Activated naive CD8-positive, alpha-beta T cell treated with anti-CD3 and anti-CD28 coated beads, Interleukin-2, amount 10 ng/mL, durations not matched to agents 7 days and 5 days (primary cell): ENCODE measurements at places on chromosomes 7 and 10. TPM values are rescaled to one million over a fixed set of nuclear protein-coding genes. Genes with fewer than 3 reads are reported as not detected.

- no peak for DNase-seq
Observed at GRCh38 chr10:103637011-103637410, 143.5 kb downstream of the NEURL1 start.

- DNase-seq, result no peak
Observed at GRCh38 chr7:54992871-54993475, 25.8 kb upstream of the EGFR start.

- no peak for DNase-seq
Observed at GRCh38 chr10:77479586-77479985, 158.0 kb downstream of the KCNMA1 start.

DNA sequence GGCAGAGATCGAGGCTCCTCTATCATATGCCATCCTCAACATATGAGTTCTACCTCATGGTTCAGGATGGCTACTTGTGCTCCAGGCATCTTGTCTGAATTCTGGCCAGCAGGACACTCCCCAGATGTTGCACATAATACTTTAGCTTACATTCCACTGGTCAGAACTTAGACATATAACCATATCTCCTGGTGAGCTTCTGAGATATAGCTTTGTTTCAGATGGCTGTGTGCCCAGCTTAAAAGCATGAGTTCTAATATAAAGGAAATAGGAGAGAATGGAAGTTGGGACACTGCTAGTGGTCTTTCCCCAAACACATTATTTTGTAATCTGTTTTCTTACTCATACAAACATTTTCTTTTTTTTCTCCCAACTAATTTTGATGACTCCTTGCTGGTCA is 50.8 kb upstream of the IFRD1 start:
- DNase-seq, result no peak

- DNase-seq, result no peak
Observed at GRCh38 chr10:102616066-102616770, 28.1 kb upstream of the TRIM8 start.

GRCh38 chr10:88642963-88643362 is 21.3 kb upstream of the LIPF start:
- DNase-seq, result no peak

DNA sequence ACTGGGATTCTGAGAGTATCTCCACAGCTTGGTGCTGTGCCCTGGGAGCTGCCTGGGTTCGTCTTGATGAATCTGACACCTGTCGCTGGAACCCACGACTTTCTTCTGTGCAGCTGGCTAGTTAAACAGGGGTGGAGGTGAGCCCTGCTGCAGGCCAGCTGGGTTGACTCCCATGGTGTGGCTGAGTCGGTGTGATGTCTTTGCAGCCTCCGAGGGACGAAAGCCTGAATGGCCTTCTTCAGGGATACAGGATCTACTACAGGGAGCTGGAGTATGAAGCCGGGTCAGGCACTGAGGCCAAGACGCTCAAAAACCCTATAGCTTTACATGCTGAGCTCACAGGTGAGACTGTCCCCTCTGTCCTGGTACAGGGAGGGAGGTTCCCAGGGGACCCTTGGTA is 508.1 kb upstream of the FOXK1 start:
- DNase-seq, result no peak

TRPV5 gene
- not detected for total RNA-seq

HHEX gene
- 0.37 TPM for total RNA-seq

TECPR1 gene
- total RNA-seq, result 78.9 TPM
